Stimulated activated CD8-positive, alpha-beta memory T cell treated with anti-CD3 and anti-CD28 coated beads, Interleukin-4, amount 100 ng/mL, for 1 hour (primary cell): ENCODE measurements at places on chromosomes 12 and 14.

DNA sequence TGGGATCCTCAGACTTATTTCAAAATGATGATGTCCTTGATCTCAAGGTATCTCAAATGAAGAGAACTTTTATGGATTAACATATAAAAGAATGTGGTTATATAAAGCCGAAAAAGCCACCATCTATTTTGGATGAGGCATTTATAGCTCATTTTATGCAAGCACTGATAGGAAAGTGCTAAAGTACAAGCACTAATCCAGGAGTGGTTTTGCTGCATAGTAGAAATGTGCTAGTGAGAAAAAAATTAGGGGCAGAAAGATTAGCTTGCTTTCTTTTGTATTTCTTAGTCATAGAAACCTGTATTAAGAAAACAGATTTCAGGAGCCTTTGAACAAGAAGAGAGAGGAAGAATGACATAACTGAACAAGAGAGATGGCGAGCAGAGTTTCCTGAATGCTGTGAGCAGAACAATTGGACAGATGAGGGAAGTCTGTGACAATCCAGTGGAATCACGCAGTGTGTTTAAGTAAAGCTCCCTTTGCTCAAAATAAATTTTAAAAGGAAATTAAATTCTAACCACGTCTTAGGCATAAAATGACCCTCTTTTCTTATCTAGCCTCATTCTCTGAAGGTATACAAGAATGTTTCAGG, 238.2 kb upstream of the NOVA1 start:
- no peak for DNase-seq

DNA sequence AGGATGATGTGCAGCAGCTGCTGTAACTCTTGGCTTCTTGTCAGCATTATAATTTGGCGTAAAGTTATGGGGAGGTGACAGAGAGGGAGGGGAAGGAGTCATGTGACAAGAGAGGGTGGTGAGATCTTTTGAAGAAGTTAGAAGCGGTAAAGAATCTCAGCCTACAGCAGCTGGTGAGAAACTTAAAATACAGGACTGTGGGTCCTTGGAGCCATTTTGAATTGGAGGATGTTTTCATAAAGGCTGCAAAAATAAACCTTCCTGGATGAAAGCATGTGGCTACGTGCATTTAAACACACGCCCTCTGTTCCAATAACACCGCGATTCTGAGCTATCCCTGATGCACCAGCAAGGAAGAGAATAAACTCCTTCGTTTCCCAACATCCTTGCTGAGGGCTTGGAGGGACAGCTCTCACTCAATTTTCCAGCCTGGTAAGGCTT, 133.7 kb downstream of the TMEM30B start:
- no peak for DNase-seq

DNA sequence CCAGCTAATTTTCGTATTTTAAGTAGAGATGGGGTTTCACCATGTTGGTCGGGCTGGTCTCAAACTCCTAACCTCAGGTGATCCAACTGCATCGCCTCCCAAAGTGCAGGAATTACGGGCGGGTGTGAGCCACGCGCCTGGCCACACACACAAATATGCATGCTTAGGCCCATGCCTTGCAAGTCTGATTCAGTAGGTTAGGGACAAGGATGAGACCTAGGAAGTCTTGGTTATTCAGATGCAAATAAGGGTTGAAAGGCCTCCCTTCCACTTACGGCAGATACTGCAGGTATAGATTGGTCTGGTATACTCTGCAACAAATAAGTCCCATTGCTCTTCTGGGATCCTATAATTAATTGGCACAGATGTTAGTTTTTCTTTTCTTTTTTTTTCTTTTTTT, 32.9 kb downstream of the TXNRD1 start:
- no peak for DNase-seq

DNA sequence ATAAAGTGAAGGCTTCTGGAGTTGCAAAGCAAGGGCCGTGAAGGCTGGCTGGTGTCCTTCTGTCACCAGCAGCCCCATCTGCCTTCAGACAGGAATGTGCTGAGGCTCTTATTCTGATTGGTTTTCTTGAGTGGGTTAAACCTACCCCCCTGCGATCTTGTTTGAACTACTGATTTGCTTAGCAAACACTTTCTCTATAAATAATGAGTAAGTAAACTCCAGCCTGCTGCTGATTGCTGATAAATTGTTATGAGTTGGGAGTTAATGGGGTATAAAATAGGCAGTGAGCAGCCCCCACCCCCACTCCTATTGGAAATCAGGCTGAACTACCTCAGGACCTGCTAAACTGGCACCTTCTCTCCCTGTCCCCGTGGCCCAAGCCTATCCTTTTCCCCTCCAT, 146.1 kb upstream of the NOS1 start:
- DNase-seq = no peak

DNA sequence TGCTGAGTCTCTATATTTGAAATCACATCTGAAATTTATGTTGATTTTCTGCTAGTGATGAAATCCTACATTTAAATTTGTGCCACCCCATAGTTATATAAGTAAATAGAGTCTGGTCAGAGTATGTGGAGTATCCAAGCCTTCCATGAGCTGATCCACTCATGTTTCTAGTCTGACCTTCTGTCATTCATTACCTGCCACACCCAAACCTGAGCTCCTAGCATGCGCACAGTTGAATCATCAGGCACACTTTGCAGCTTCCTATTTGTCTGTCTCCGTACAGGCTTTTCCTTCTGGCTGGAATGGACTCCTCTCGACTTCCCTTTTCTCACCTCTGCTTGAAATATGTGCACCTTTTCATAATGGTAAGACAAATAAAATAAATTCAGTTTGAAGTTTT, 45.3 kb upstream of the LRIG3 start:
- no peak for DNase-seq

DNA sequence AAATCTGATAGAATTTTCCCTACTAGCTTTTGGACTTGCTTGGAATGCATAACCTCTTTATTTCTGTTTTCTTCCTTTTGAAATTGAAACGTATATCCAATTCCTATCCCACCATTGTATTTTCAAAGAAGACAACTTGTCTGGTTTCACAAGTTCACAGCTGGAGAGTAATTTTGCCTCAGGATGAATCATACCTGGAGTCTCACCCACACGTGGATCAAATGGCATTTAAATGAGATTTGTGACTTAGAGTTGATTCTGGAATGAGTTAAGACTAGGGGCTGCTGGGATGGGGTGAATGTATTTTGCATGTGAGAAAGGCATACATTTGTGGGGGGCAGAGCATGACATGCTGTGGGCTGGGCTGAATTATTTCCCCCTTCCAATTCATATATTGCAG, 516.5 kb upstream of the MGAT4C start:
- DNase-seq = no peak
